Endothelial cell of umbilical vein (primary cell): ENCODE measurements at places on chromosomes 16 and 17. TPM values are rescaled to one million over a fixed set of nuclear protein-coding genes. Genes with fewer than 3 reads are reported as not detected.
A peak's percentile ranks its signal among the peaks of the same experiment; 100 is the strongest.

TLCD3B gene
- 0.37 and 0.59 TPM in 2 replicates for polyA plus RNA-seq

SRL gene
- polyA plus RNA-seq = 0.21 and 0.27 TPM in 2 replicates

GNGT2 gene
- 2.1 and 2.8 TPM in 2 replicates for polyA plus RNA-seq

ARL5C gene
- not detected in 2 replicates for polyA plus RNA-seq

CLDN7 gene
- polyA plus RNA-seq = 24.9 and 25.7 TPM in 2 replicates

SLC22A31 gene
- 0.75 and 1.0 TPM in 2 replicates for polyA plus RNA-seq

CACNG5 gene
- not detected in 2 replicates for polyA plus RNA-seq

TP53TG3 gene
- not detected in 2 replicates for polyA plus RNA-seq

GDPD3 gene
- polyA plus RNA-seq = 7.8 and 8.0 TPM in 2 replicates

- H3K4me3 ChIP-seq = no peak overlapping the region
- no peaks in the 10 kb centered on the region for H3K4me1 ChIP-seq
- H3K27ac ChIP-seq = no peak overlapping the region
- no peaks in the 10 kb centered on the region for H3K36me3 ChIP-seq
- peaks cover 16% of the 10 kb centered on the region for H3K27me3 ChIP-seq
These were observed 29.1 kb downstream of the SEC14L5 start for GRCh38 chr16:4987250-4987579.

DNA sequence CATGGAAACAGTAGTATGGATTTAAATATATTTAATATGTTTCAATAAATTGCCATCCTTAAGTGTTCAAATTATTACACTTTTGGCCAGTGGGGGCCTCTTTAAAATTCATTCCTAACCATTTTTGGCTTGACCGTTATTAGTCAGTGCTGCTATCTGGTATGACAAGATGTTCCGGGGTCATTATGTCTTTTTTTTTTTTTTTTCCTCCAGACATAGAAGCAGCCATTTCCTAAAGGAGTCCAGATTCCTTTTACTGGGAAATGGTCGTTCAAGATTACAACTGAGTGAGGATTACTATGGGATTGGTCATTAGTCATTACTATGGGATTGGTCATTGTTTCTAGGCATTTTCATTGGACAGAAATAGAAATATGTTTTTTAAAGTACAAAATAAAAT lies 53.4 kb downstream of the NF1 start:
- H3K27ac ChIP-seq = no peak overlapping the region
- no peaks in the 10 kb centered on the region for H3K4me1 ChIP-seq
- DNase-seq = no peak
- no peaks in the 10 kb centered on the region for H3K27me3 ChIP-seq

GRCh38 chr16:86457501-86458148 lies 52.7 kb upstream of the FOXF1 start:
- no peak for DNase-seq
- H3K27ac ChIP-seq = no peak overlapping the region
- peaks cover 24% of the 10 kb centered on the region for H3K27me3 ChIP-seq
- no peak overlapping the region for H3K4me3 ChIP-seq
- no peaks in the 10 kb centered on the region for H3K36me3 ChIP-seq

GRCh38 chr17:36641877-36642845 lies 40.8 kb downstream of the MRM1 start:
- H3K27me3 ChIP-seq = peaks cover 54% of the 10 kb centered on the region
- H3K4me3 ChIP-seq = no peak overlapping the region
- H3K27ac ChIP-seq = no peak overlapping the region

DNA sequence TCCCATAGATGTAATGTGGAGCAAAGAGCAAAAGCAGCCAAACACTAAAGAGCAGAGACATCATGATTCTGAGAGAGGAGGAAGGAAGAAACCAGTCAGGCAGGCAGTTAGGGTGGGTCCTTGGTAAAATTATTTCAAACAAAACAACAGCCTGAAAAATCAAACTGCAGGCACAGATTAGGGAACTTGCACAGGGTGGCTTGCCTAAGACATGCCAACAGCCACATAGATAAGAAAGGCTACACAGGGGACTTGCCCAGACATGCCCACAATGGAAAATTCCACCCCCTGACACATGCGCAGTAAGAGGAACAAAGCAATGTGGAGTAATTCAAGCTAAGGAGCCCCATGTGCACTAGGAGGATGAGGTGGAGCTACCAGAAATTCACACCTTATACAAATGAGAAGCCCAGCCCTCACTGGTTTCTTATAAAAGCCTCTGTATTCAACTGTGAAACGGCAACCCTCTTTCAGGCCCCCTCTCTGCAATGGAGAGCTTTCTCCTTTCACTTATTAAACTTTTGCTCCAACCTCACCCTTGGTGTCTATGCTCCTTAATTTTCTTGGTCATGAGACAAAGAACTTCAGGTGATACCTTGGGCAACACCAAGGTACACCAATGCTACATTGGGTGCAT lies 7.3 kb upstream of the GAS7 start:
- H3K4me3 ChIP-seq = no peak overlapping the region
- no peak overlapping the region for H3K27ac ChIP-seq
- H3K27me3 ChIP-seq = no peaks in the 10 kb centered on the region
- no peak for DNase-seq
- H3K36me3 ChIP-seq = no peaks in the 10 kb centered on the region
- H3K4me1 ChIP-seq = no peaks in the 10 kb centered on the region

- peak; percentile 27 for DNase-seq
- no peaks in the 10 kb centered on the region for H3K36me3 ChIP-seq
- no peaks in the 10 kb centered on the region for H3K27me3 ChIP-seq
- H3K4me1 ChIP-seq = peaks cover 5% of the 10 kb centered on the region
These were observed 970 bp downstream of the EPN2 start for GRCh38 chr17:19238167-19238505.

DNA sequence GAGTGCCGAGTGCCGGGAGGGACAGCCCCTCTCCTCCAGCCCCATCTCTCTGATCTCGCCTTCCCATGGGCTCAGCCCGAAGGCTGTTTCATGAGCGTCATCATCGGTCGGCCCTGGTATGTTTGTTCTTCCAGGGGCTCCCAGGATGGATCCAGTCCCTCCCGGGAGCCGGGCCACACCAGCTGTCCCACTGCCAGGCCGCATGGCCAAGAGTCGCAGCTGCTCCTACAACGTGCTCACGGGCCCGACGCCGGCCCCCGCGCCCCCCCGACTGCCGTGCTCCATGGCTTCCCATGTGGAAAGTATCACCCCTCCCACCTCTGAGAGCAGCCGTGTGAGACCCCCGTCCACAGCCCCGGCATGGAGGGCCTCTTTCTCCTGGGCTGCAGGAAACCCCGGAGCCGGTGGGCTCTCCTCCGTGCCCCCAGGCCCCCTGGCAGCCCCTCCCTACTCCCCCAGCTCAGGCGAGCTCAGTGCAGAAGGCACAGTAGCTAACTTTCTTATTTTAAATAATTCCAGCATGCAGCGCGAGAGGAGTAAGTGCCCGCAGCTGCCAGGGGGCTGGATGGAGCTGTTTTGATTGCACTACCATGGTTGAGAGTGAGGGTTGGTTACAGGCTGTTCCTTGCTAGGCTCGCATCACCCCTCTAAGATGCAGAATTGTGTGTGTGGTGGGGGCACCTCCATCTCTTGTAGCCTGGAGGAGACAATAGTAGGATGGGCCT lies 26.6 kb upstream of the GSE1 start:
- DNase-seq = no peak
- no peaks in the 10 kb centered on the region for H3K27me3 ChIP-seq
- no peak overlapping the region for H3K27ac ChIP-seq
- H3K4me1 ChIP-seq = no peaks in the 10 kb centered on the region
- no peak overlapping the region for H3K4me3 ChIP-seq

DNA sequence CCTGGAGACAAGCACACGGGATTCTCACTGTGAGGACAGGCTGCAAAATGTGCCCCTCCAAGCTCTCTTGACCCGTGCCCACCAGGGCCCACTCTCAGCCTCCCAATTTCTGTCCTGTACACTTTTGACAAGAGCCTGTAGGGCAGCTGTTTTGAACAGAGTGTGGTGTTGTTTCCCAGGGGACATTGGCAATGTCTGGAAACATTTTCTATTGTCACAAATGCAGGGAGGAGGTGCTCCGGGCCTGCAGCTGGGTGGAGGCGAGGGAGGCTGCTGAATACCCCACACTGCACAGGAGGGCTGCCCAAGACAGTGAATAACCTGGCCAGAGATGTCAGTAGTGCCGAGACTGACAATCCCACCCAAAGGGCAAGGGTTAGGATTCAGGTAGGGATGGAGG lies 10.5 kb downstream of the CEP295NL start:
- no peaks in the 10 kb centered on the region for H3K4me1 ChIP-seq
- no peak overlapping the region for H3K4me3 ChIP-seq
- H3K27ac ChIP-seq = no peak overlapping the region

DNA sequence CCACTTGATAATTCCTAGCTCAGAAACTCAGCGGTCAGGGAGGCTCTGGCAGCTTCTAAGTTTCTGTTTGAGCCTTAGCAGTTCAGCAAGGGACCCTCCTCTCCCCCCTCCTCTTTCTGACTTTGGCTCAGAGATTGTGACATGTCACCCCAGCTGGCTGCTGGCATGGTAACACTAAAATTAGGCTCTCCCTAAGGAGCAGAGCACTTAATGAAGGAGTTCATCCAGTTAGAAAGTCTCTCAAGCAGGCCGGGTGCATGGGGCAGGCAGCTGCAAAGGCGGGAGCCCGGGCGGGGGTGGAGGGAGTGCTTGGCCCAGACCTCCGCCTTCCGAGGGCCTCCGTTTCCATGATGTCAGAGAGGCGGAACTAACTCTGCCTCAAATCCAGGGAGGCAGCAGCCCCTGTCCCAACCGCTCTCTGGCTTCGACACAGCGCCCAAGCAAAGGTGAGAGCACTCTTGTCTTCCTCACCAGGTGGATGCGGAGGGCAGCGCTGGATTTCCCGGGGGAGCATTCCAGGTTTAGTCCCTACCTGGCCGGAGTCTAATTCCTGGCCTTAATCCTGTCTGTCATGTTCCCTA lies 128.0 kb upstream of the PLCG2 start:
- peaks cover 5% of the 10 kb centered on the region for H3K4me1 ChIP-seq
- H3K36me3 ChIP-seq = peaks cover 34% of the 10 kb centered on the region
- no peak overlapping the region for H3K27ac ChIP-seq
- no peak overlapping the region for H3K4me3 ChIP-seq

DNA sequence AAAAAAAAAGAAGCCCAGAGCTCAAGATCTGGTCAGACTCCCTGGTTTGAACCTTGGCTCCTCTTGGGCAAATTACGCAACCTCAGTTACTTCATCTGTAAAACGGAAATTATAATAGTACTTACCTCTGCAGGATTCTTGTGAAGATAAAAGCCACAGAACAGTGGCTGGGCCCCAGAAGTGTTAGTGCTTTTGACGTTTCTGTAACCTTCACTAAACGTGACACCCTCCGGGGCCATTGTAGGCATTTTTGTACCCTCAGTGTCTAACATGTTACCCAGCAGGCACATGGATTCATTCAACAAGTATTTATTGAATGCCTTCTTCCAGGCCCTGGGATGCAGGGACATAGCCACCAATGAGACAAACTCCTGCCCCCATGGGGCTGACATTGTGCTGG lies 58.0 kb downstream of the PITPNC1 start:
- no peaks in the 10 kb centered on the region for H3K36me3 ChIP-seq
- H3K4me3 ChIP-seq = no peak overlapping the region
- no peak for DNase-seq

GRCh38 chr16:17439580-17439979 lies 31.2 kb downstream of the XYLT1 start:
- H3K4me1 ChIP-seq = no peaks in the 10 kb centered on the region
- no peak overlapping the region for H3K27ac ChIP-seq
- DNase-seq = no peak
- no peak overlapping the region for H3K4me3 ChIP-seq

DNA sequence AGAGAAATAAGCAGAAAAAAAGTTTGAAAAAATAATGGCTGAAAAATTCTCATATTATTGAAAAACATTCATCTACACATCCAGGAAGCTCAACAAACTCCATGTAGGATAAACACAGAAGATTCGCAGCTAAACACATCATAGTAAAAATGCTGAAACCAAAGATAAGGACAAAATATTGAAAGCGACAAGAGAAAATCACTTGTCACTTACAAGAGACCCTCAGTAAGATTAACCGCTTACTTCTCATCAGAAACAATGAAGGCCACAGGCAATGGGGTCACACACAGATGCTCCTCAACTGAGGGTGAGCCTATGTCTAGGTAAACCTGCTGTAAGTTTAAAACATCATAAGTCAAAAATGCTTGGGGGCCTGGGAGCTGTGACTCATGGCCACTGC lies 38.1 kb upstream of the METRNL start:
- H3K36me3 ChIP-seq = no peaks in the 10 kb centered on the region
- no peak overlapping the region for H3K4me3 ChIP-seq
- H3K27me3 ChIP-seq = no peaks in the 10 kb centered on the region

- peaks cover 12% of the 10 kb centered on the region for H3K4me1 ChIP-seq
- DNase-seq = no peak
- peaks cover 20% of the 10 kb centered on the region for H3K27me3 ChIP-seq
- H3K4me3 ChIP-seq = no peak overlapping the region
These were observed 71.6 kb upstream of the CREBBP start for GRCh38 chr16:3951861-3952736.

DNA sequence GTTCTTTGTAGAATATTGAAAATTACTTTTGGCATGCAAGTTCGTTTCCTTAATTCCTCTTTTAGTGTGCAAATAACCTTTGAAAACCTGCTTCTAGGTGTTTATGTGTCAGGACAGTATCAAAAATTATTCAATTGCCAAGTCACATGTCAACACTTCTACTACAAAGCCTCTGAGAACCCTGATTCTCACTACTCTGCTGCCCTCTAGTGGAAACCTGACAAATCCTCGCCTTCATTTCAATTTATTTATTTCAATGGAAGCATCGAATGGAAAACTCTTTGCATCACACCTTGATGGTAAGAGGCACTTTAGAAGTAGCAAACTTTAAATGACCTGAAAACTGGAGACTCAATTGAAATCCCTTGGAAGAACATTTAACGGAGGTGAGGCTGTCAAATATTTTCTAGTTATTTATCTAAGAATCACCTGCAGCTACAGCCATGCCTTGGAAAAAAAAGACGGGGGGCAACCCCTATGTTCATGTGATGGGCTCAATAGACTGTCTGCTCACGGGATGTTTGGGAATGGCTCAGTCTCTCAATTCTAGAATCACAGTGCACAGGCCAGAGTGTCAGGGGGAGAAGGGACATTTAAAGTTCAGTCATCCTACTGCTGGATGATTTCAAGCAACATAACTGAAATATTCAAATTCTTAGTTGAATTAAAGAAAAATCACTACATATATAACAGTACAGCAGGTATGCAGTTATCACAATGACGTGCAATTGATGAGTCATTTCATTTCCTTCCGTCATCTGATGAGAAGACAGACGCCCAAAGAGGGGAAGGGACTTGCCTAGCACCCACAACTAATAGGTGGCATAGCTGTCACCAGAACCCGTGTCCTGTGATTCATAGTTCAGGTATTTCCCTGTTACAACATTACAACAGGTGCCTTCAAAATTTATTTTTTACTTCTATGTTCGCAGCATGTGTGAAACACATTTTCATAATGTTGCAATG lies 563.9 kb downstream of the TOX3 start:
- no peaks in the 10 kb centered on the region for H3K36me3 ChIP-seq
- H3K4me3 ChIP-seq = no peak overlapping the region
- H3K4me1 ChIP-seq = no peaks in the 10 kb centered on the region
- no peaks in the 10 kb centered on the region for H3K27me3 ChIP-seq
- H3K27ac ChIP-seq = no peak overlapping the region
